Kidney tubule cell (primary cell): ENCODE measurements at places on chromosomes 1 and 21.

DNA sequence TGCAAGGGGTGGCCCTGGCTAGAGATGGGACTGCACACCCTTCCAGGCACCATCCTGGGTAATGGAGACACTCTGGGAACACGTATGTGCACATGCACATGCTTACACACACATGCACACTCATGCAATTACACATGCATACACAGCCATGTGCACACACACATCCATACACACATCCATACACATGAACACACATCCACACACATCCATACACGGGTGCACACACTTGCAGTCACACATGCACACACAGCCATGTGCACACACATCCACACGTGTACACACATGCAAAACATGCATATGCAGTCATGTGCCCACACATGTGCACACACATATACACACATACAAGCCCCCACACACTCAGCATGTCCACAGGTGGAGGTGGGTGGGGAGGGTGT lies 22.3 kb upstream of the POFUT2 start:
- DNase-seq: no peak

- DNase-seq: no peak
Observed at GRCh38 chr1:209866201-209866600, 38.4 kb downstream of the UTP25 start.

GRCh38 chr1:197771386-197771785 lies 3.9 kb downstream of the DENND1B start:
- no peak for DNase-seq

GRCh38 chr1:50971748-50972305 lies 1.8 kb downstream of the CDKN2C start:
- DNase-seq: no peak

GRCh38 chr1:240320659-240321058 lies 229.0 kb downstream of the FMN2 start:
- DNase-seq: no peak

DNA sequence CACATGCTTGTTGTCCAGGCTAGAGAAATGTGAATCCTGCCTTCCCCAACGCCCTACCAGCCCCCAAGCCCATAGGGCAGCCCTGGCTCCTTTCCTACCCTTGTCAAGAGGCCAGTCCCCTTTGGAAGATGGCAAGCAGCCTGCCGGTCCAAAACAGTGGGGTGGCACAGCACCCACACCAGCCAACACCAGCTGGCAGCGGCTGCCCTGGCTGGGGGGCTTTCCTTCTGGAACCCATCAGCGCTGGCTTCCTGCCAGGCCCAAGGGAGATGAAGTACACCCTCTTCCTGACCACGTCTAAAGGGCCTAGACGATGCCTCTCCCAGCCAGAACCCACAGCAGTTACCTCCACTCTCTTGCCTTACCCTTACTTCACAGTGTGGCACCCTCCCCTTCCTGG lies 24.2 kb downstream of the KCNN3 start:
- no peak for DNase-seq

DNA sequence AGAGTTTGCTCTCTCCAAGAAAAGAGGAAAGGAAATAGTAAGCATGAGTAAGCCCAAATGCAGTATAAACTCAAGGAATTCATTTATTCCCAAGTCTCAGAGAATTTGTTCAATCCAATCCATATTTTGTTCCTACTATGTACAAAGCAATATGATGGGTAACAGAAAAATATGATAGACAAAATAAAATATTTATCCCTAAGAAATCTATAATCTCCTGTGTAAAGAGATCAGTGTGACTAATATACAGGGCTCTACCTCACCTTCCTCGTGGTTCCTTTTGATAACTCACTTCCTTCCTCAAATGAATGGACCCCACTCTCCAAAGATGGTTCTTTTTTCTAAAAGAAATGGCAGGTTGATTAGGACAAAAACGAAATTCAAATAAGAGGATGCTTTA lies 7.6 kb downstream of the CLSPN start:
- no peak for DNase-seq

- no peak for DNase-seq
Observed at GRCh38 chr1:98769162-98769561, 107.6 kb downstream of the SNX7 start.

GRCh38 chr1:101283443-101283842 lies 46.6 kb downstream of the S1PR1 start:
- DNase-seq: no peak

DNA sequence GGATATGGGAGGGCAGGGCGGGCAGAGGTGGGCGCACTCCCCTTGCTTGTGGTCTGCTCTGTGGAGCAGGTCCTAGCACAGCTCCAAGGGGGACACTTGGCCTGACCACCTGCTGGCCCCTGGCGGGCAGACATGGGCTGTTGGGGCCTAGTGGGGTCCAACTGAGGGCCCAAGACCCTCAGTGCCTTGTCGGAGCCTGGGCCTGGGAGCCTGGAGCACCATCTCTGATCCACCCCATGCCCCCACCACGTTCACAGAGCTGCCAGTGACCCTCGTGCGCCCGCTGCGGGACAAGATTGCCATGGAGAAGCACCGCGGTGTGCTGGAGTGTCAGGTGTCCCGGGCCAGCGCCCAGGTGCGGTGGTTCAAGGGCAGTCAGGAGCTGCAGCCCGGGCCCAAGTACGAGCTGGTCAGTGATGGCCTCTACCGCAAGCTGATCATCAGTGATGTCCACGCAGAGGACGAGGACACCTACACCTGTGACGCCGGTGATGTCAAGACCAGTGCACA lies 70.6 kb downstream of the OBSCN start:
- no peak for DNase-seq

DNA sequence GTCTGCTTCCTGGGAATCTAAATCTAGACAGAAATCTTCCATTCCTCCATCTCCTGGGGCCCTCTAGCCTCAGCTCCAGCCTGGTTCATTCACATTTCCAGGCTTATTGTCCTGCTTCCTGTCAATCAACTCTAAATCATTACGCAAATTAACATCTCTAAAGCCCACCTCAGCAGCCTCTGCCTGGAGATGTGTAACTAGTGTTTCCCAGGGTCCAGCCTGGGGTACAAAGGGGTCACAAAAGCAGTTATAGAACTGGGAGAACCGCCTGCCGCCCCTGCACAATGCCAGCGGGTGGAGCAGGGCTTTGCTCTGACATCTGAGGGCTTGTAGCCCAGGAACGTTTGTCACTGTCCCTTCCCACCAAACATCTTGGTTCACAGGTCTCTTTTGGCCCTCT lies 373.5 kb downstream of the RRAGC start:
- no peak for DNase-seq

DNA sequence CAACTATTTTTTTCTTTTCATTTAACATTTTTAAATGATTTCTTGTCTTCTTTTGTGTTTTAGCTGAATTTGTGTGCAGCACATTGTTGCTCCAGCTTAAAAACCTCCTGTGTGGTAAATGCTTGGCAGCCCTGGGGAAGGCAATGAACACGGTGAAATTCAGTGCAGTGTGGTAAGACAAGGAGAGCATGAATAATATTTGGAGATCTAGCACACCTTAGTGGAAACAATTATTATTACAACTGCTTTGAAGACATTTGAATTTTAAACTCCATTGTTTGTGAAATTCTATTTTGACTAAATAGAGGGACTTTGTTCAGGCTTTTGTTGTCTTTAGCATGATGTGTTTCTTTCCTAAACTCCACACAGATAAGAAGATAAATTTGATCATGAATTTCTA lies 242.6 kb upstream of the CXADR start:
- peak; percentile 45 for DNase-seq

DNA sequence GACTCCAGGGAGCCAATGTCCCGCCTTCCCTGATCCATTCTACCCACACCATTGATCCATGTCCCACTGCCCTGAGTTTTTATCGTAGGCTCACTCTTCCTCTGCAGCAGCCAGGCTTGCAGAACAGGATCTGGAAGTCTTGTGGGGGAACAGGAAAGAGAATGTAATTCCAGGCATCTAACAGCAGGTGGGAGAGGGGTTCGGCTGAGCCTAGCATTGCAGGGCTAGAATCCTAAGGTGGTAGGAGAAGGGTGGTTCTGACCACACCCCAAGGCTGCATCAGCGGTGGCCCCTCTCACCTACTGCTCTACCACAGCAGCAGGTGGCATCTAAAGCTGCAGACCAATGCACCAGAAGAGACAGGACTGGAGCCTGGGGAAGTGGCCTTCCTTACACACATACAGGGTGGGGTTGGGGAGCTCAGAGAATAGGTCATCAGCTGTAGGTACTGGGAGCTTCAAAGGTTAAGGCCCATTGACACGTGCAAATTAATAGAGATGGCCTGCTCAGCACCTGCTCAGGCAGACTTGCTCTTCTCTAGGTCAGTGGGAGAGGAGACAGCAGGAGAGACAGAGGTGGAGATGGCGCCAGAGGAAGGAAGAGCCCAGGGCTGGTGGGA lies 20.5 kb downstream of the KNCN start:
- DNase-seq: no peak

GRCh38 chr21:33236766-33237165 lies 7.0 kb downstream of the IFNAR2 start:
- DNase-seq: no peak

DNA sequence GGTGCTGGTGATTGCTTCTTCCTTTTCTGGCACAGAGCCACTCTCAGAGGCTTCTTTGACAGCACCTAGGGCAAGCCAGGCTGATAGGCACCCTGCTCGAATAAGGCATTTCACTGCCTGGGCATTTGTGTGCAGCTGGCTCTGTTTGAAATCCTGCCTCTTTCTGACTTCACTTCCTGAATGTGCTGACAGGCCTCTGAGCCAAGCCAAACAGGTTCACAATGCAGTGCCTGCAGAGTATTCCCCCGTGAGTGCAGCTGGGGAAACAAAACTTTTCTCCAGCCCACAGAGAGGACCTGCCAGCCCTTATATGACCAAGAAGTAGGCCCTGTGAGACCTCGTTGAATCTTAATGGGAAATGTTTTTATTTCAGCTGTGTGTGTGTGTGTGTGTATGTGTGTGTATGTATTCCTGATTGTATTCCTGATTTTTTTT lies 10.4 kb downstream of the JUN start:
- DNase-seq: peak; percentile 49

GRCh38 chr1:174218983-174219382 lies 59.7 kb downstream of the RABGAP1L start:
- no peak for DNase-seq

- DNase-seq: peak; percentile 81
Observed at GRCh38 chr1:223670458-223671159, 5.1 kb upstream of the CAPN8 start.

DNA sequence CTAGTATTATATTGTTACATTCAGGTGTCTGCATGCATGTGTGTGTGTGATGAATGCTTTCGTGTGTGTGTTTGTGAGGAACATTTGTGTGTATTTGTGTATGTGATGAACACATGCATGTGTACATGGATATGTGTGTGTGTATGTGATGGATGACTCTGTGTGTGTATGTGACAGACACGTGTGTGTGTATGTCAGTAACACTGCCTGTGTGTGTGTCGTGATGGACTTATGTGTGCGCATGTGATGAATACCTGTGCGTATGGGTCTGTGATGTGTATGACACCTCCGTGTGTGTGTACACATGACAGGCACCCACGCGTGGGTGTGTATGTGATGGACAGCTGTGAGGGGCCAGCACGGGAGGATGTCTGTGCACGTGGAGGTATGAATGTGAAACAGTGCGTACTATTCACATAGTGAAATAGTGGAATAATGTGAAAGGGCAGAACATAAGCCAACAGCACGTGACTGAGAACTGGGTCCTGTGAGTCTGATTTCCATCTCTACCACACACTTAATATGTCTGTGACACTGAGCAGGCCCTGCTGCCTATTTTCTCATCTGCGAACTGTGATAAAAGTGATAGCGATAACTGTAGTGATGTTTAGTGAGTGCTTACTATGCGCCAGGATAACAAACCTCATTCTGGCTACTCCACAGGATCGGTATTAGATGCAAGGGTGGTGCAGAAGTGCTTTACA lies 41.8 kb upstream of the CSF3R start:
- no peak for DNase-seq

DNA sequence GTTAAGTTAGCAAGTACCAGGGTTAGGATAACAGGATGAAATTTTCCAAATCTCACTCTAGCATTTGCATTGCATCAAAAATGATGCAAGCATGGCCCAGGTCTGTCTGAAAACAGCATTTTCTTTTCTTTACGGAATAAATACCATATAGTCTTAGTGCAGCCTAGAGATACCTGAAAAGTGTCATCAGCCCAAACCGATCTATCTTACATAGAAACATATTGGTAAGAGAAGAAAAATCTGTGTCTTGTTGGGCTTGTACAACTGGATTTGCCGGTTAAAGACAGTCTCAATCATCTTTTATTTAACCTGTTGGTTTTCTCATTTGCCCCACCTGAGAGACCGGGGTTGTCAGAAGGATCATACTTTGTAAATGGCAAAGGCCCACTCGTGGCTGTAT lies 15.8 kb downstream of the ACP6 start:
- DNase-seq: no peak

- no peak for DNase-seq
Observed at GRCh38 chr1:21300774-21301173, 10.5 kb upstream of the ECE1 start.

- DNase-seq: no peak
Observed at GRCh38 chr1:243474906-243475305, 219.1 kb downstream of the SDCCAG8 start.
